Activated CD4-positive, alpha-beta memory T cell treated with anti-CD3 and anti-CD28 coated beads for 36 hours (primary cell): ENCODE measurements at places on chromosomes 11 and 22. TPM values are rescaled to one million over a fixed set of nuclear protein-coding genes. Genes with fewer than 3 reads are reported as not detected.

- no peak overlapping the region for H3K27ac ChIP-seq
- DNase-seq = no peak
- no peaks in the 10 kb centered on the region for H3K4me1 ChIP-seq
- H3K4me3 ChIP-seq = no peak overlapping the region
- H3K27me3 ChIP-seq = no peaks in the 10 kb centered on the region
Measured at GRCh38 chr11:106471276-106471675, 393.8 kb downstream of the AASDHPPT start.

DNA sequence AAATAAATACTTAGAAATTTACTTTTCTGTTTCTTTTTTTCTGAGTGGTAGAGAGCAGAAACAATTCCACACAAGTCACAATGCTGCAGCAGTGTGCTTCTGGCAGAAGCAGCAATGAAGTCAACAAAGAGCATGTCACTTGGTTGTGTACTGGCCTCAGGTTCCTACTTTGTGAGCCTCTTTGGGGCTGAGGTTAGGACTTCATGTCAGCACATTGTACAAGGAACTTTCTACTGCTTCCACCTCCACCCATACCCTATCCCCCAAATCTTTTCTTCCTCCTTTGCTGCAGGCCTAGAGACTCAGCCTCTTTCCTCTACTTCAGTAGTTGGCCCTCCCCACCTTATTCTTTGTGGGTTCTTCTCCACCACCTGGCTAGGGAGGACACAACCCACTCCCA is 252.7 kb upstream of the PITPNB start:
- H3K36me3 ChIP-seq = peaks cover 2% of the 10 kb centered on the region
- no peak for DNase-seq

- H3K4me1 ChIP-seq = peaks cover 32% of the 10 kb centered on the region
- no peak overlapping the region for H3K27ac ChIP-seq
- H3K27me3 ChIP-seq = peaks cover 79% of the 10 kb centered on the region
- no peaks in the 10 kb centered on the region for H3K36me3 ChIP-seq
- peak; percentile 25 for DNase-seq
- no peak overlapping the region for H3K4me3 ChIP-seq
Measured at GRCh38 chr11:120244476-120245365, 4.8 kb downstream of the POU2F3 start.

GRCh38 chr11:113628912-113629311 is 77.2 kb downstream of the TMPRSS5 start:
- H3K27me3 ChIP-seq = peaks cover 5% of the 10 kb centered on the region
- no peak overlapping the region for H3K4me3 ChIP-seq
- no peaks in the 10 kb centered on the region for H3K36me3 ChIP-seq

GRCh38 chr11:46238078-46238966 is 39.1 kb upstream of the CREB3L1 start:
- peak; percentile 78 for DNase-seq
- peak overlapping the region; percentile 74 for H3K4me3 ChIP-seq
- H3K36me3 ChIP-seq = no peaks in the 10 kb centered on the region
- H3K27ac ChIP-seq = no peak overlapping the region
- H3K4me1 ChIP-seq = peaks cover 32% of the 10 kb centered on the region

- peaks cover 27% of the 10 kb centered on the region for H3K4me1 ChIP-seq
- no peaks in the 10 kb centered on the region for H3K36me3 ChIP-seq
- no peak overlapping the region for H3K27ac ChIP-seq
Measured at GRCh38 chr22:37601540-37602442, 6.8 kb upstream of the GGA1 start.

- H3K27me3 ChIP-seq = no peaks in the 10 kb centered on the region
- H3K27ac ChIP-seq = no peak overlapping the region
- DNase-seq = no peak
- peaks cover 19% of the 10 kb centered on the region for H3K4me1 ChIP-seq
- peaks cover 6% of the 10 kb centered on the region for H3K36me3 ChIP-seq
Measured at GRCh38 chr11:122812638-122813037, 25.7 kb upstream of the CRTAM start.

- no peaks in the 10 kb centered on the region for H3K36me3 ChIP-seq
- no peaks in the 10 kb centered on the region for H3K4me1 ChIP-seq
- no peak overlapping the region for H3K27ac ChIP-seq
- no peak overlapping the region for H3K4me3 ChIP-seq
- peaks cover 13% of the 10 kb centered on the region for H3K27me3 ChIP-seq
Measured at GRCh38 chr11:45576461-45577215, 88.8 kb downstream of the CHST1 start.

NLRP6 gene
- 0.99 TPM for total RNA-seq

GRM5 gene
- not detected for total RNA-seq
